ENCODE measurements at places on chromosomes 1 and 21.

GRCh38 chr1:60540141-60540540 lies 466.6 kb upstream of the C1orf87 start:
- no peak for DNase-seq

DNA sequence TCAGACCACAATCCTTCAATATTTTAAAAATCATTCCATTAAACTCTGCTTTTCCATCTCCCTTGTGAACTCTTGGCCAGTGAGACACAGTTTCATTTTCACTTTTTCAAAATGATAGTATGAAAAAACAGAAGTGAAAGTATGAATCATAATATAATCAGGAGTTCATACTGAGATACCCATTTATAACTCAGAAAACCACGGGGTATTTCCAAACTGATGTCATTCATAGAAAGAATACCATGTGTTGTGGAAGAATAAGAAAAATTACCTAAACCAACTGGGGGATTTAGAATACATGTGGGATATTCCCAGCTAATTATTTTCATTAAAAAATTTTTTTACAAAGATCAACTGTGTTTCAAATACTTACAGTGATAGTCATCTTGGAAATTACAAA lies 149.9 kb downstream of the MRPL39 start:
- no peak for DNase-seq

GRCh38 chr1:93753791-93754763 lies 72.4 kb upstream of the BCAR3 start:
- DNase-seq, result no peak

- no peak for DNase-seq
These were observed 79.1 kb downstream of the GABPA start for GRCh38 chr21:25813917-25814316.

DNA sequence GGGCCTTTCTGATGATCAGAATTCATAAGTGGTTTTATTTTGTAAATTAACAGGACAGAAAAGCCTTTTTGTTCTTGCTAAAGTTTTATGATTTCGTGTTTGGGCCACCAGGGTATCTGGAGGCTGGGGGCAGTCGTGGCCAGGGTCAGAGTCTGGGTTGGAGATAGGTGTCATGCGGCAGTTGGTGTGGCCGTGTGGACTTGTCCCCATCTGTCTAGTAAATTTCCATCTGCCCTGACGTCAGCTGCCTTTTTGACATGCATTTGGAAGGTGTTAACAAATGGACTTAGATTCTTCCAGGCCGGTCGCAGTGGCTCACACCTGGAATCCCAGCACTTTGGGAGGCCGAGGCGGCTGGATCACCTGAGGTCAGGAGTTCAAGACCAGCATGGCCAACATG lies 56.8 kb downstream of the SKI start:
- DNase-seq, result no peak

GRCh38 chr1:226831953-226832352 lies 38.5 kb upstream of the PSEN2 start:
- DNase-seq, result no peak

DNA sequence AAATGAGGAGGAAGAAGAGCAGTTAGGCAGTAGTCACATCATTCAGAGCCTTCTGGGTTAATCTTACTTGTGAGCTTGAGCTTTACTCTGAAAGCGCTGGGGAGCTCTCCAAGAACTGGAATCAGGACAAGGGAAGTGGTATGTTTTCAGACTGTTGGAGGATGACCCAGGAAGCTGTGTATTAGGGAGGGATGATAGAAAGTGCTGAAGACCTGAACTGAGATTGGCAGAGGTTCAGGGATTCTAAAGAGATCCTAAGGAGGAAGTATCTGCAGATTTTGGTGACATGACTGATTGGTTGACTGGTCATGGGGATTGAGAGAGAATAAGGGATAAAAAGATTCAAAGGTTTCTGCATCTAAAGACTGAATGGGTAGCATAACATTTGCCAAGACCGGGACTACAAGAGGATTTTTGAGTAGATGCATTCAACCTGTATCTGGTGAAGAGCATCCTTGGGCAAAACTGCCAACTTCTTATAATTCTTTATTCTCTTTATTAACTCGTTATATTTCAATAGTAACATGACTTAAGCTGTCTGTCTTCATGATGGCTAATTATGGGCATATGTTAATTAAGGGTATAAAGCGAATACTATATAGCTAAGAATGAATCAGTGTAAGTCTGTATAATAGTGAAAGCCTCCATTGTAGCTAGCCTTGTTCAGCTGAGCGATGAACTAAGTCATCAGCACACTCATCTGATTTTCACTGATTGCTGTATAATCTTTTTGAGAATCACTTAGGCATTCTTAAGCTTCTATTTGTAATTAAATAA lies 41.8 kb downstream of the XCL1 start:
- no peak for DNase-seq

DNA sequence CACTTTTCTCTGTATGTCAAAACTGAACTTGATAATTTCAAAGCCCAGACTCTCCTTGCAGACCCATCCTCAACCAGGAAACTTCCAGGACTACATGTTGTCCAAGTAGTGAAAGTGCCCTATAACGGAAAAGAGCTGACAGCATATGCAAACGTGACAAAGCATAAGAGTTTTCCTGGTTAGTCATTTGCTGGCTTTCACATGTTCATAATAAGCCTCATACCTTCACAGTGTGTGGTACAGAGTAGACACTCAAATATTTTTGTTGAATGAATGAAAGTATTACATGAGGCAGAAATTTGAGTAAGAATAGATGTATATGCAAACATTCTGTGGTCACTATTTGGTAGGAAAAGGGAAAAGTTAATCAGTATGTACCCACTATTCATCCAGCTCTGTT lies 473.3 kb downstream of the MRPL39 start:
- no peak for DNase-seq

- no peak for DNase-seq
These were observed 15.1 kb downstream of the RGS8 start for GRCh38 chr1:182669266-182669665.

DNA sequence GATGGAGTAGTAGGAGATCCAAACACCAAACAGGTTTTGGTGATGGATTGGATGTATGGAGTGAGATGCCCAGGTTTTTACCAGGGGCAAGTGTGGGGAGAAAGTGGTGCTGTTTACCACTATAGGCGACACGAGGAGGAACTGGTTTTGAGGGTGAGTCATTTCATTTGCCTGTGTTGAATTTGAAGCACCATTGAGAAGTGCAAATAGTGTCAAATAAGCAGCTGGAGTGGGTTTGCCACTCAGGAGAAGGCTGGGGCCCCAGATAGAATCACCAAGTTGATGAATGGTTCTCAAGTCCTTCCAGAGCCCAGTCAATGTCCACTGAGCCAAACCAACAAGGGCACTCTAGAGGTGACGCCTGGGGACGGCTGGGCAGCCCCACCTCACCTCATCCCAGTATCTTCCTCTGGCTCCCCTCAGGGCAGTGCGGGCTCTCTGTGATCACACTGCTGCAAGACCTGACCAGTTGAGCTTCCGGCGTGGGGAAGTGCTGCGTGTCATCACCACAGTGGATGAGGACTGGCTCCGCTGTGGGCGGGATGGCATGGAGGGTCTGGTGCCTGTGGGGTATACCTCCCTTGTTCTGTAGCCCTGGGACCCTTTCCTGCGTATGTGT lies 9.4 kb downstream of the RUSC1 start:
- DNase-seq, result no peak

DNA sequence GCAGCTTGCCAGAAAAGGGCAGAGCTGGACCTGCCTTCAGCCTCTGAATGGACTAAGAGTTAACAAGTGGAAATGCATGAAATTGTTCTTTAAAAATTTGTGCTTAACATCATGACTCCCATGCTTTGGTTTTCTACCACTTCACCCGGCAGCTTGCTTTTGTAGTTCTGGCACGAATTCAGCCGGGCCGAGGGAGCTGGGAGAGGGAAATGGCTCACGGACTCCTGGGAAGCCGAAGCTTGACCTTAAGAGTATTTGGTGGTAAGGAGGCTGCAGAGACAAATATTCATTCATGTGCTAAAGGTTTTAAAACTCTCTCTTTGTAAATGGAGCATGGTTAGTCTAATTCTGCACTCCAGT lies 17.2 kb upstream of the GFI1 start:
- DNase-seq, result no peak

GRCh38 chr1:108565081-108565480 lies 5.2 kb downstream of the EEIG2 start:
- no peak for DNase-seq

DNA sequence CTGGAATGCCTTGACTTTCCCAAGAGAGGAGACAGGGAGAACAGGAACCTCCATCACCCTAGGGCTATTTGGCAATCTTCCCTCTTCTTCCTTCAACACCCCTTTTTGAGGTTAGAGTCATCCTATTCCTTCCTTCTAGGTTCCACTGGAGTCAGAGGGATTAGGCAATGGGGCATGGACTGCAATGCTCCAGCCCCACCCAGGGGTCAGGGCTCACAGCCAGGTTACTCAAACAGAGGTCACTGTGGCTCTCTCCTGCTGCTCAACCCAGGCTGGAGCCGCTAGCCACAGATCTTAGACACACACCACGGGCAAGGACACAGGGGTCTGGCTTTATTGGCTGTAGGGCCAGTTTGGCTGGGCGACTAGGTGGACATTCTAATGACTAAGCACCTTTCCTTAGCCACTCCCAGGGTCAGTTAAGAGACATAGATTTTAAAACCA lies 145.5 kb upstream of the NRIP1 start:
- no peak for DNase-seq

- DNase-seq, result no peak
These were observed 15.9 kb upstream of the RAB4A start for GRCh38 chr1:229254910-229255541.

DNA sequence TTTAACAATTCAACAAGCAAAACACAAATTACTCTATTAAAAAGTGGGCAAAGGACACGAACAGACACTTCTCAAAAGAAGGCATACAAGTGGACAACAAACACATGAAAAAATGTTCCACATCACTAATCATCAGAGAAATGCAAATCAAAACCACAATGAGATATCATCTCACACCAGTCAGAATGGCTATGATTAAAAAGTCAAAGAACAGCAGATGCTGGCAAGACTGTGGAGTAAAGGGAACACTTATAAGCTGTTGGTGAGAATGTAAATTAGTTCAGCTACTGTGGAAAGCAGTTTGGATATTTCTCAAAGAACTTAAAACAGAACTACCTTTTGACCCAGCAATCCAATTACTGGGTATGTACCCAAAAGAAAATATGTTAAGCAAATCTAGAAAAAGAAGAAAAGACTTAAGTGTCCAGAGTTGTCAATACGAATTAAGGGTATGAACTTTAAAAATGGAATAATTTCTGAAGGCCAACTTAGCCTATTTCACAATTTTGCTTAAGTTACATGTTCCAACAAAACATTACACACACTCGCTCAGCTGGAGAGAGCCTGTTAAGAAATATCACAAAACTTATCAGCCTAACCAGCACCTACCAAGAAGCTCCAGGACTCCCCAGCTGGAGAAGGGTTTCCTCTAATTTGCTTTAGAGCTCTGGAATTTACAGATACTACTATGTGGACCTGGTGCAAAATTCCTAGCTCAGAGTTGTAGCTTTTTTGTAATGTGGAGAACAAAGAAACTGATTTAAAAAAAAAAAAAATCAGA lies 232.1 kb downstream of the DUSP10 start:
- no peak for DNase-seq

GRCh38 chr1:247908766-247909165 lies 11.3 kb upstream of the OR2T8 start:
- DNase-seq, result no peak

DNA sequence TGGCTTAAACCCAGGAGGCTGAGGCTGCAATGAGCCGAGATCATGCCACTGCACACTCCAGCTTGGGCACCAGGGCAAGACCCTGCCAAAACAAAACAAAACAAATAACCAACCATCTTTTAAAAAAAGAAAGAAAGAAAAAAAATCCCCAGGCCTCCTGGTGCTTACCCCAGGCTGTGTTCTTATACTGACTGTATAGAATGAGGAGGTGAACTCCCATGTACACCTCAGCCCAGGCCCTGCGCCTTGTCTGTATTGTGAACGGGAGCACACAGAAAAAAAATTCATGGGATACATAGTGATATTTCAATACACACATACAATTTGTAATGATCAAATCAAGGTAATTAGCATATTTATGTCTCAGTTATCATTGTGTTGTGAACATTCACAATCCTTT lies 14.1 kb downstream of the RPL5 start:
- DNase-seq, result no peak

DNA sequence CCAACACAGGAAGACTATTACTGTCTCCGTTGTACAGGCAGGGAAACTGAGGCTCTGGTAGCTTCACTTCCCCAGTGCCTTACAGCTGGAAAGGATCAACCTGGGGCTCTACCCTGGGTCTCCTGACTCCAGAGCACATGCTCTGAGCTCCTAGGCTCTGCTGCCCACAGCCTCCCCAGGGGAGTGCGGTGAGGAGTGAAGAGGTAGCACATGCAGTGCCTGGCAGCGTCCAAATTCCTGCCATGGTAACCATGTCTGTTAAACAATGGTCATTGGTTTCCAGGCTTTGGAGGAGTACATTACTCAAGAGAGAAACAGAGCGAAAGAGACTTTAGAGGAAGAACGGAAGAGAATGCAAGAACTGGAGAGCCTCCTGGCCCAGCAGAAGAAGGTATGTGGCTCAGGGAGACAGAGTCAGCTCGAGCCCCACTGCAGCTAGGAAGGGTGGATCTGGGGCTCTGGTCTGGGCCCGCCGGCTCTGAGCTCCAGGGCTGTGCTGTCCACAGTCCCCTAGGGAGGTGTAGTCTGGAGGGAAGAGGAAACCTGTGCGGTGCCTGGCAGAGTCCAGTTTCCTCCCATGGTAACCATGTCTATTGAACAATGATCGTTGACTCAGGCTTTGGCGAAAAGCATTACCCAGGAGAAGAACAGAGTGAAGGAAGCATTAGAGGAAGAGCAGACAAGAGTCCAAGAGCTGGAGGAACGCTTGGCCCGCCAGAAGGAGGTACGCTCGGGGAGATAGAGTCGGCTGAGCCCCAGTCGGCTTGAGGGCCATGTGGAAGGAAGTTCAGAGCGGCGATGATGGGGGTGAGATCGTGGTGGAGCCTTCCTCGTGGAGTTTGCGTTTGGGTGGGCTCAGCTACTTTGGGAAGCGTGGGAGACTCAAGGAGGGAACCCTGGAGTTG lies 64.6 kb upstream of the EFHD2 start:
- no peak for DNase-seq

DNA sequence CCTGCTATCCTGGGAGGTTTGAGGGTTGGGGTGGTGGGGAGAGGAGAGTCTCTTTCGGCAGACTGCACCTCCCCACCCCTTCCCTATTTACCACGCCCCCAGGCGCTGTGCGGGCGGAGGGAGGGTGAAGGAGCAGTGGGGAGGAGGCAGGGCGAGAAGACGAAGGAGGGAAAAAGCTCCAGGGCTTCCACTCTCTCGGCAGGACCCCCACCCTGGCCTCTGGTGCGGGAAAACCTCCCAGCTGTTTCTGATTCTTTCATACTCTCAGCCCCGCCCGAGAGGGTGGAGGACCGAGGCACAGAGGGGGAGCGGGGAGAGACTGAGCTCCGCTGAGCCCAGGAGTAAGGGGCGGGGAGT lies 866 bp upstream of the WNT2B start:
- no peak for DNase-seq

- DNase-seq, result peak; percentile 56
These were observed 140.8 kb upstream of the RAB4A start for GRCh38 chr1:229130028-229130668.
